ENCODE measurements at places on chromosomes 16 and 17.
A peak's percentile ranks its signal among the peaks of the same experiment; 100 is the strongest.

GRCh38 chr17:16941072-16942036 is 30.6 kb downstream of the TNFRSF13B start:
- no peak for DNase-seq

- no peak for DNase-seq
These were observed 155.2 kb downstream of the SHISA9 start for GRCh38 chr16:13056607-13057006.

DNA sequence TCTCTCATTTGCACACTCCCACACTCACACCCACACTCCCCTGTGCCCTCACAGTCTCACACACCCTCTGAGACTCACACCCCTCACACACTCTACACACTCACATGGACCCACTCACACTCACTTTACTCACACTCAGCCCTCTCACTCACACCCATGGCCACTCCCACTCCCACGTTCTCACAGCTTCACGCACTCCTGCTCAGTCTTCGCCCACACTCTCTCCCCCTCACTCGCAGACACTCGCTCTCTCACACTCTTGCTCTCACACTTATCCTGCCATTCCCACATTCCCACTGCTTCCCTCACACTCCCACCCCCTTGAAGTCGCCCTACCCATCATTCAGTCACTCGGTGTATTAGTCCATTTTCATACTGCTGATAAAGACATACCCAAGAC is 47.9 kb downstream of the CCDC182 start:
- DNase-seq, result no peak

DNA sequence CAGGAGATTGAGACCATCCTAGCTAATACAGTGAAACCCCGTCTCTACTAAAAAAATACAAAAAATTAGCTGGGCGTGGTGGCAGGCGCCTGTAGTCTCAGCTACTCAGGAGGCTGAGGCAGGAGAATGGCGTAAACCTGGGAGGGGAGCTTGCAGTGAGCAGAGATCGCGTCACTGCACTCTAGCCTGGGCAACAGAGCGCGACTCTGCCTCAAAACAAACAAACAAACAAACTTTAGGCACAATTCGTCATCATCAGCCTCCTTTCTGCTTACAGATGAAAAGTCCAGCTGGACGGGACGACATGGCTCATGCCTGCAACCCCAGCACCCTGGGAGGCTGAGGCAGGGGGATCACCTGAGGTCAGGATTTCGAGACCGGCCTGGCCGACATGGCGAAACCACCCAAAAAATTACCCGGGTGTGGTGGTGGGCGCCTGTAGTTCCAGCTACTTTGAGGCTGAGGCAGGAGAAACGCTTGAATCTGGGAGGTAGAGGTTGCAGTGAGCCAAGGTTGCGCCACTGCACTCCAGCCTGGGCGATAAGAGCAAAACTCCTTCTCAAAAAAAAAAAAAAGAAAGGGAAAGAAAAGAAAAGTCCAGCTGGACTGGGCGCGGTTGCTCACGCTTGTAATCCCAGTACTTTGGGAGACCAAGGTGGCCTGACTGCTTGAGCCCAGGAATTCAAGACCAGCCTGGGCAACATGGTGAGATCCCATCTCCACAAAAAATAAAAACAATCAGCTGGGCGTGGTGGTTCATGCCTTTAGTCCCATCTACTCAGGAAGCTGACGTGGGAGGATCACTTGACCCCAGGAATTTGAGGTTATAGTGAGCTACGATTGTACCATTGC is 1.5 kb upstream of the SPIRE2 start:
- no peak for DNase-seq

- DNase-seq, result no peak
These were observed 23.2 kb downstream of the SLC7A6OS start for GRCh38 chr16:68287276-68288251.

- DNase-seq, result no peak
These were observed 9.2 kb downstream of the PRPSAP2 start for GRCh38 chr17:18866866-18867813.

DNA sequence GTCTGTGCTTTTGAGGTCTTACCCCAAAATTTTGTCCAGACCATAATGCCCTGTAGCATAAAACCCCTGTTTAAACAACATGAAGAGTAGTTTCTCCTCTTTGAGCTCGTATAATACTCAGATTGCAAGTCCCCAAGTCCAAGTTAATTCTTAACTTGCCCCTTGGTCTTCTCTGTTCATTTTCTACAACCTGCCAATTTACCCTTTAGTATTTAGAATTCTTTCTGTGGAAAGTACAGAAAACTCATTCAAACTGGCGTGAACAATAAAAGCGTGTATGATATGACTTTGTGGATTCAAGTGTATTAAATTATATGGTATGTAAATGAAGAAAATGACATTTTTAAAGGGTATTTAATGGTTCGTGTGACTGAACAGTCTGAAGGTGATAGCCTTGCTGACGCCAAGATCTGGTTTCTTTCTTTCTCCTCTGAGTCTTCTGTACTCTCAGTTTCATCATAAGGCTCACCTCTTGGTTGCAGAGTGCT is 185.6 kb downstream of the PRKCA start:
- no peak for DNase-seq

- DNase-seq, result no peak
These were observed 146.6 kb downstream of the IRF8 start for GRCh38 chr16:86045591-86045971.

DNA sequence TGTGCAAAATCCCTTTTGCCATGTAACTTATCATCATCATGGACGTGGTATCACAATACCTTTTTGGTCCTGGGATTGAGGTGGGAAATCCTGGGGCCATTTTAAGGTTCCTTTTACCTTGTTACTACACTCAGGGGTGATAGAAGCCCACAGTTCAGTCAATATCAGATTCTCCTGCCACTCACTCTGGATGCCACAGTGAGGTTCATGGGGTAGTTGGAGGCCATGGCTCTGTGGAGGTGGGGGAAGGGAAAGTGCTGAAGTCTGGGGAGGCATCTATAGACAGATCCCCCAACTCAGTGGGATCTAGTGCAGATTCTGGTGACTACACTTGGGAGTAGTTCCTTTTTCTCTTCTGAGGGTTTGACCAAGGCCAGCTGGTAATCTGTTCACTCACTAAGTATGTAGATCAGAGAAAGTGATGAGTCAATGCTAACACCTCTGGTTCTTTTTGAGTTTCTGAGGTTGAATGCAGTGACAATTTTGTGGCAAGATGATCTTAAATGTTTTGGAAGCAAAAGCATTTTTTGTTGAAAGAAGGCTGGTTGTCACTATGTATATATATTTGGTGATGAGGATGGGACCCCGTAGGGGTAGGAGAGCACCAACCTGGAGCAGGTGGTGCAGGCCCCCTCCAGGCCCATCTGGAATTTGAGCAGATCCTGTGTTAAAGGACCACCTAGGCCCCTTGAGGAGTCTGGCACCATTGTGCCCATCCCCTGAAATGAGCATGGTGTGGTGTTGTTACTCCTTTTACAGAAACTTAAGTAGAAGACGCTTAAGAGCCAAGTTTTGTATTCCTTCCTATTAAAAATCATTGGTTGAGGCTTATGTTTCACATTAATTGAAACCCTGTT is 18.8 kb upstream of the IRF8 start:
- DNase-seq, result no peak

GRCh38 chr17:43468691-43469139 is 15.1 kb upstream of the DHX8 start:
- DNase-seq, result no peak

GRCh38 chr17:45235416-45236281 is 14.0 kb downstream of the FMNL1 start:
- peak; percentile 60 for DNase-seq

DNA sequence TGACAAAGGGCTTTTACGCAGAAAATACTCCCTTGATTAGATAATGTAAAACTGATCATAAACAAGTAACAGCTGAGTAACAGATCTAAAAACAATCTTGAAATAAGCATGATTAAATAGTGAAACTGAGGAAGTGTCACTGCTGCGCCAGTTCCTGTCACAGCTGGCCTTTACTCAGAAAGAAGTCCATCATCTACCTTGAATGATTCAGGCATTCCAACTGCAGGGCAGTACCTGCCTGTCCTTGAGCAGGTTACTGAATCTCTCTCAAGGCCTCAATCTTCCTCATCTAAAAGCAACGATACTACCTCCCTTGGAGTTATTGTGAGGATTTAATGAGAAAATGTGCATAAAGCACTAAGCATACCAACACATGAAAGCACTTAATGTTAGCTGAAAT is 12.7 kb downstream of the PHLPP2 start:
- no peak for DNase-seq

DNA sequence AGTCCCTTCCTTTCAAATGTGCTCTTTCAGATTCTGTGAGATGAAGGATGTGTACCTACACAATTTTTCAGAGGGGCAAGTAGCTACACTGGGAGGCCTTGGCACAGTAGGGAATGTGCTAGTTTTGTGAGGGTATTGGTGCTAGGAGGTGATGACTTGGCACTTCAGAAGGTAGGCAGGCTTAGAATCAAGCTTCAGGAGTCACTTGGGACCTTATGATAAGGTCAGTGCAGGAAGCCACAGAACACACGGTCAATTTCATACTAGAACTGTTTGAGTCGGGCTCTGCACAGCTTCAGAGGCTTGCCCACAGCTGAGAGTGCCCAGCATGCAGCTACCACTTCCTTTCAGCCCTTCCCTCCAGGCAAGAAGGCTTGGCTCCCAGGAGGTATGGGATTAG is 6.1 kb downstream of the CMTM1 start:
- DNase-seq, result no peak

GRCh38 chr17:10415161-10415560 is 6.6 kb downstream of the MYH8 start:
- no peak for DNase-seq

DNA sequence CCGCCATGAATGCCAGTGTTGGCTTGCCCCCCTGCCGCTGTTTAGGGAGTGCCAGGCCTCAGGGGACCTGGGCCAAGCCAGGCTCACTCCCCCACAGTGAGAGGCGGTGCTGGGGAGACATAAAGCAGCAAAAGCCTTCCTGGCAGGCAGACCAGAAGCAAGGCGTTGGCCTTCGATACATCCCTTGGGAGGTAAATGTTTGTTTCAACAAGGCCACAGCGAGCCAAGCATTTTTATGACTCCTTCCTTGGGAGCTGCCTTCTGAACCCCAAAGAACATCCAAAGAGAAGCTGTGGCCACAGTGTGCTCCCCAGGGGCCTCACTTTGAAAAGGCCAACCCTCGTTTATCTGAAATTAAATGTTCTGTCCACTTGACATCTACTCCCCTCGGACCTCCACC is 119.7 kb upstream of the CIBAR2 start:
- DNase-seq, result no peak

GRCh38 chr16:87384162-87384874 is 742 bp upstream of the FBXO31 start:
- no peak for DNase-seq

- DNase-seq, result no peak
These were observed 111.8 kb upstream of the NOG start for GRCh38 chr17:56481659-56482058.

DNA sequence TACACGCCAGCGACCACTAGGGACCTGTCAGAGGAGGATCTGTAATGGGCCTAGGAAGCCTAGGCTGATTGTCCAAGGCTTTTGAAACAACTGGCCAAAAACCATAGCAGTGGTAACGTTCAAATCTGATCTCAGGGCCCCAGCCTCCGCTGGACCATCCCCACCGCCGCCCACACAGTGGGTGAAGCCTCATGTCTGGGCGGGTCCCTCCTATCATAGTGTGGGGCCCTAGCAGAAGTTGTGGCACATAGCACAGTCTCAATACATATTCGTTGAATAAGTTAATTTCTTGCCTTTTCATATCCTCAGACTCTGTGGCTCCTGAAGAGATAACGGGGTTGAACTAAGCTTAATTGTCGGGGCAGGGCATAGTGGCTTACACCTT is 818 bp downstream of the DPH1 start:
- no peak for DNase-seq

DNA sequence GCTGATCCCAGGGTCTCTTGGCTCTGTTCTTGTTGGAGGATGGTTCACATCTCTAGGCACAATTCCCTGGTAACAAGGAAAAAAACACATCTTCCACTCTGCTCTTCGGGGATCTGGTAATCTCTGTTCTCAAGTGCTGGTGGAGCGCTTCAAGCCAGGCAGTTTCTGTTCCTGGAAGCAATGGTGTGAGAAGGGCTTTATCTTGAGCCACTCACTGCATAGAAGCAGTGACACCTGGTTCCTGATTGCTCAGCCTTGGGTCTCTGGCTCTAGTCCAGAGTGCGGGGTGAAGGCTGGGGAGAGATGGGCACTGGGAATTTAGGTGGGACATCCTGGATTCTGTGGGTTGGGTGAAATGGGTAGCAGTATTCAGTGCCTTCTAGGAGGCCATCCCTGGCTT is 14.1 kb downstream of the AKAP1 start:
- no peak for DNase-seq

GRCh38 chr17:81644976-81645952 is 8.3 kb downstream of the TSPAN10 start:
- no peak for DNase-seq

GRCh38 chr17:63116228-63116627 is 150.2 kb downstream of the TANC2 start:
- no peak for DNase-seq
